T1000 (cell line): ENCODE measurements at places on chromosomes 5 and 9.

GRCh38 chr5:124669956-124670721 is 76.3 kb downstream of the ZNF608 start:
- no peak for DNase-seq

DNA sequence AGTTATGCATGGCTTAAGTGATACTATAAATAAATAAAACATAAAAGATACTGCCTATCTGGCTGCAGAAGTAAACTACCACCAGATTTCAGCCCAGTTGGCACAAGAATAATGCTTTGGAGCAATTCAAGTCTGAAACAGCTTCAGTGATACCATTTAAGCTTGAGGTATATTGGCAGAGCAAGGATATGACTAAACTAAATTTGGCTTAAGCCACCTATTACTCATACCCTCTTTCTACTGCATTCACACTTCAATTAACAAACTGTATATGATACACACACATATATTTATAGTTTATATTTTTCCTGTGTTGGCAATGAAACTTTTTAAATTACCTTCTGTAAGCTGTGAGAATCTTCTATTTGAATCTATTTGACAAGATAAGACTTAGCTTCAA is 431.9 kb downstream of the ANXA1 start:
- no peak for DNase-seq

- DNase-seq: no peak
Measured at GRCh38 chr9:133571391-133571890, 36.9 kb downstream of the ADAMTSL2 start.

- DNase-seq: peak; percentile 21
Measured at GRCh38 chr5:51495672-51496071, 112.4 kb downstream of the ISL1 start.

DNA sequence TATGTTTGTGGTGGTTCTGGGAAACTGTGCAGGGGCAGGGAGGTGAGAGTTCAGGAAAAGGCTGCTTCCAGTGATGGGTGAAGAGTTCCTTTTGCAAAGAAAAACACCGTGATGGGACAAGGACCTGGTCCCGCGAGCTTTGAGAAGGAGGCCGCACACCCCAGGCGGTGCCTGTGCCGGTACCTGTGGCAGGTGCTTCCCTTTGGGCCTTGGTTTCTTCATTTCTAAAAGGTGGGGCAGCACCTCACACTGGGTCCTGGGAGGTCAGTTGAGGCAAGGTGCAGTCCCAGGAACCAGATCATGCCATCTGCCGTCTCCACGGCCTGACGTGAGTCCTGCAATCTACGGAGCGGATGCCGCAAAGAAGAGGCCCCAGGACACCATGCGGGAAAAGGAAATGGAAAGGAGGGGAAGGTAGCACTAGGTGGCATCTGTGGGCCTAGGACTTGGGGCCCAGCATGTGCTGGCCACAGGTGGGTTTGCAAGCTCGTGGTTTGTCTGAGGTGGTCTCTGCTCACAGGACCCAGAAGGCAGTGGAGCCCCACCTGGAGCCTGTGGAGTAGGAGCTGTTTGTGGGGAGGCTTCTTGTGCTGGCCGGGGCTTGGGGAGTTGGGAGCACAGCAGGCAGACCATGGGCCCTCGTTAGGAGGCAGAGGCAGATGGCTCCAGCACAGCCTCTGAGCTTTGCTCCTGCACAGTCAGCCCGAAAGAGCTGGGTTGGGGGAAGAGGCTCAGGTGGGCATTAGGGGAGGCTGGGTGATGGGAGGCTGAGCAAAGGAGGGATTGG is 131.6 kb downstream of the CACNA1B start:
- no peak for DNase-seq

GRCh38 chr9:77851882-77852595 is 179.6 kb downstream of the GNAQ start:
- no peak for DNase-seq

- no peak for DNase-seq
Measured at GRCh38 chr5:867300-867870, 16.6 kb upstream of the ZDHHC11 start.

GRCh38 chr9:120360046-120360445 is 219.9 kb downstream of the CDK5RAP2 start:
- no peak for DNase-seq

DNA sequence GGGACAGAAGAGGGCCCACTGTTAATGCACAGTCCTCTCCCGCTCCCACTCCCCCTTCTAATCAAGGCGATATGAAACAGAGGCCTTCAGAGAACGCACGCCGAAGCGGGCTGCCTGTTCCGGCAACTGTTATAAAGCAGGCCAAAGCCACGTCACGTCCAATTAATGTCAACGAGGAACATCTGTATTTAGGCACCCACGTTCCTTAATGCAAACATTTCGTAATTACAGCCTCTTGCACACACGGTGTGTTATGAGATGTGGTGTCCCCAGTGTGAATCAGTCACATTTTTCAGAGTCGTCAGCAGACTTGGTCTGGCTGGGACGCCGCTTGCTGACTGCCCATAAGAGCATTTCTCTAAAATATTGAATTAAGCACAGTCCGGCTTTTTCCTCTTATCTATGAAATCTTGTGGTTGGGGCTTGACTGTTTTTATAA is 339.0 kb downstream of the NSG2 start:
- DNase-seq: no peak

DNA sequence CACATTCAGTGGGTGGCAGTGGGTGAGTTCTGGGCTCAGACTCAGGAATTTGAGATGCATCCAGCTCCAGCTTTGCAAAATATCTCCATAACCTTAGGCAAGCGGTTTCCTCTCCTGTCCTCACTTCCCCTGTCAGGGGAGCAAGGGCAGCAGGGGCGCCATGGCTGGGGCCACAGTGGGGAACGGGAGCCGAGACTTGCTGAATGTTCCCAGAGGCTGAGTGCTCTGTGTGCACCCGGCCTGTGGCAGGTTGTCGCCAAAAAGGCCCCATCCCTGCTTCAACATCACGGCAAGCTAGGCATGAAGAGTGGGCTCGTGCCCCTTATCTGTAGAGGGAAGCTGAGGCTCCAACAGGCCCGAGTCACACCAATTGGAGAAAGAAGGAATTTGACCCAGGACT is 268.8 kb downstream of the NSG2 start:
- no peak for DNase-seq

GRCh38 chr9:18608371-18608770 is 134.4 kb downstream of the ADAMTSL1 start:
- DNase-seq: no peak

DNA sequence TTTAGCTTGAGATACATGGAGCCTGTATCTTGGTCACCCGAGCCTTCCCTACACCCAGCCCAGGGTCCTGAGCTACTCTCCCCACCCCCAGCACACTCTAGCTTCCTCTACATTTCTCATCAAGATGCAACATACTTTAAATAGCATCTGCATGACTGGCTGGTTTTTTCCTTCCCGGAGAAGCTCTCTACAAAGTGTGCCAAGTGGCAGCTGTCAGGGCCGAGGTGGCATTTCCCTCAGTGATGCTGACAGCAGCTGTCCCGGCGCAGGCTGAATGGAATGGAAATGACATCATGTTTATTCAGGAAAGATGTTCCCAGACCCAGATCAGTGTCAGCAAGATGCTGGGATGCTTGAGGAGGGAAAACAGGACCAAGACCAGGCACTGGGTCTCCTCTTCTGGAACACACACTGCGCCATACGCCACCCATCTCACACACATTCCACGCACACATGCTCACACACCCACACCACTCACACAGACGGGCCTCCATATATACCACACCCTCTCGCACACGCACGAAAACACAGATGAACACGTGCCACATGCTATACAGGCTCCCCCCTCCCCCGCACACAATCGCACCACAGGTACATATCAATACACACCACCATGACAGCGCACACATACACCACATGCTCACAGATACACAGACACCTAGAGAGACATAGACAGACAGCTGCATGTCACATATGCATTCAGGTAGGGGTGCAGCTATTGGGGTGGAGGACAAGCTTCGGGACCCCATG is 67.8 kb downstream of the LHX2 start:
- DNase-seq: peak; percentile 45

DNA sequence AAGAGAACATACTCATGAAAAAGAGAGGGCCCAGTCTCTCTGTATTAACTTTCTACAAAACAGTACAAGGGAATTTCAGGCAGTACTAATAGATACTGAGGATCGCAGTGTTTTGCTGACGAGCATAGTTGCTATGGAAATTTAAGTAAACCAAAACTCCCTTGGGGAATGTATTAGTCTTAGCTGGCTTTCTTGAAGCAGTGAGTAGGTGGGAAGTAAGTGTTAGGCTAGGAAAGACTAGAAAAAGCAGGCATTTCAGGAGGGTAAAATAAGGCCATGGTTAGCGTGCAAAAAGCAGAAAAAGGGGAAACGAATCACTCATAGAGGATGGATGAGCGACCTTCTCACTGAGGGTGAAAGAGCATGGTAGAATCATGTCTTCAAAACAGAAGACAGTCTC is 84.3 kb upstream of the ACTBL2 start:
- peak; percentile 11 for DNase-seq

GRCh38 chr5:159504106-159504856 is 174.0 kb upstream of the IL12B start:
- no peak for DNase-seq

DNA sequence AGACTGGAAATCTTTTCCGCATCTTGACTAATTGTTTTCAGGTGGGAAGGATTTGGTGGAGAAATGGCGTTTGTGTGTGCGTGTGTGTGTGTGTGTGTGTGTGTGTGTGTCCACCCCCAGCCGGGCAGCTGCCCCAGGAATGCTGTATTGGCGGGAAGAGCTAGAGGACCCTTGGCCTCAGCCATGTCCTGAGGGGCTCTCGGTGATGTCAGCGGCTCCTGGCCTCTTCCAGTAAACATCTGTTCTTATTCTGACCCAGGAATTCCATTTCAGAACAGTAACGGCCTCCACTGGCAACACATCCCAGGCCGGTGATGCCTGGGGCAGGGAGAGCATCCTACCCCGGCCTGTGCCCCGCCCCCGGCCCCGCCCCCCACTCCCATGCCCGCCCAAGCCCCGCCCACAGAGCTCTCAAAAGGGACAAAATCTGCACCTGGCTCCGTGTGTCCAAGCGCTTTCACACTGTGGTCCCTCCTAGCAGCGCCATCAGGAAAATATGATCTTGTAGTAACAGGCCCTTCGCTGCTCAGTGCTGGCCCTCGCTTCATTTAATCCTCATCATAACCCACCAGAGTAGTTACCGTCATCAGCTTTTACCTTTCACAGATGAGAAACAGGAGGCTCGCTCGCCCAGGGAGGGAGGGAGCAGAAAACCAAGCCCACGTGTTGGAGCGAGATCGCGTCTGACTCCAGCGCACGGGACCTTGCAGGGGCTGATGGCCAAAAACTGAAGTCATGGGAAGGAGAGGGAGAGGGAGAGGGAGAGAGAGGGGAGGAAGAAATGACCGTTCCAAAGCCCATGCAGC is 18.9 kb downstream of the ADAMTS2 start:
- no peak for DNase-seq

GRCh38 chr5:171311322-171312077 is 2.5 kb downstream of the TLX3 start:
- no peak for DNase-seq

- DNase-seq: no peak
Measured at GRCh38 chr9:94166976-94167346, 82.7 kb downstream of the PTPDC1 start.

- no peak for DNase-seq
Measured at GRCh38 chr5:79186021-79186420, 49.9 kb upstream of the JMY start.

DNA sequence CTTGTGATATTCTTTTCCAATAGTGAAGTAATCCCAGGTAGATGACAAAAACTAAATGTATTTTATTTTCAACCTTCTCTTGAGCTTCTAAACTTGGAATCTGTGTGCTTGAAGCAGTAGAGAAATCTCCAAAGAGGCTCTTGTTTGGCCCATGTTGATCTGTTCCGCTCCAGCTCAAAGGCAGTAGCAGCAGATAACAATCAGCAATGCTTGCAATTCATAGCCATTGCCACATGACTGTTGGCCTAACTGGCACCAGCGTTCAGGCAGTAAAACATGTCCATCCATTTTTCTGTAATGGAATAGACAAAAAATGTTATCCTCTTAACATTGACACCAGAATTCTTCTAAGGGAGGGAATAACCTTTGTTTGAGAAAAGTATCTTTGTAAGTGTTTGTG is 270.7 kb upstream of the MSX2 start:
- DNase-seq: no peak

DNA sequence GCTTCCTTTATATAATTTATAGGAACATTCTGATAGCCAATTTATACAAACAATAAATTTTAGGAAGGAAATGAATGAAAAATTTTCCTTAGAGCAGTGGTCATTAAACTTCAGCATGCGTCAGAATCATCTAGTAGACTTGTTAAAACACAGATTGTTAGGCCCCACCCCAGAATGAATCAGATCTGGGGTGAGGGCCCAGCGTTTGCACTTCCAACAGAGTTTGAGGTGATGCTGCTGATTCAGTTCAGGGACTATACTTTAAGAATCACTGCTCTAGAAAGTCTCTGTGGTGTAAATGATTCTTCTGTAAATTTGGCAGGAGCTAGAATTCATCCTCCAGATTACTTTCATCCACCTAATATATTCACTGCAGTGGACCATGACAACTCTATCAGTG is 80.4 kb downstream of the SLC12A2 start:
- no peak for DNase-seq

DNA sequence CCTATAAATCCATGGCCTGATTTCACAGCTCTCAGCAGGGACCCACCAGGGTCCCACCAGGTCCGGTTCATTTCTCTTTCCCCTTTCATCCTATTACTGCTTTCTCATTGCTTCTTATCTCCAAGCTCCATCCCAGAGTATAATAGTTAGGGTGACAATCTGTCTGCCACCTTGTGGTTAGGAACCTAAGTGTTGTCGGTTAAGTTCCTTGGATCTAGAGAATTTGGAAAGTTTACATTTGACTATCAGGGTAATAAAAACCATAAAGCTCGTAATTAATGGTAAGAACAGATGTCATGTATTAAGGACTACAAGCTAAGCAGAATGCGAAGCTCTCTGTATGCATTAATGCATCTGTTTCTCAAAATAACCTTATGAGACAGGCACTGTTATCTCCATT is 259.1 kb downstream of the SH3GL2 start:
- no peak for DNase-seq

GRCh38 chr9:79164406-79164805 is 407.4 kb upstream of the TLE4 start:
- no peak for DNase-seq

- DNase-seq: no peak
Measured at GRCh38 chr5:137561608-137562007, 62.5 kb upstream of the SPOCK1 start.

DNA sequence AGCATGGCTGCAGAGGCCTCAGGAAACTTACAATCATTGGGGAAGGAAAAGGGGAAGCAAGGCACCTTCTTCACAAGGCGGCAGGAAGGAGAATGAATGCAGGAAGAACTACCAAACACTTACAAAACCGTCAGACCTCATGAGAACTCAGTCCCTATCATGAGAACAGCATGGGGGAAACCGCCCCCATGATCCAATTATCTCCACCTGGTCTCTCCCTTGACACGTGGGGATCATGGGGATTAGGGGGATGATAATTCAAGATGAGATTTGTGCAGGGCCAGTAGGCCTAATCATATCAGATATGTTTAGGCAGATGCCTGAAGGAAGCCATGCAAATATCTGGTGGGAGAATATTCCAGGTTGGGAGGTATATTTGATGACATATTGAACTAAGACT is 1176.4 kb upstream of the CDH18 start:
- DNase-seq: no peak
